ENCODE measurements at places on chromosomes 5 and 9. TPM values are rescaled to one million over a fixed set of nuclear protein-coding genes. Genes with fewer than 3 reads are reported as not detected.

Gene CCDC183
- not detected for total RNA-seq

GRCh38 chr9:134570711-134571325, 70.8 kb upstream of the COL5A1 start:
- no peaks in the 10 kb centered on the region for H3K27me3 ChIP-seq
- H3K36me3 ChIP-seq, result no peaks in the 10 kb centered on the region
- no peak for DNase-seq
- H3K4me3 ChIP-seq, result no peak overlapping the region

Gene ZNF354C
- 3.2 TPM for total RNA-seq

GRCh38 chr9:89849096-89849495, 244.3 kb downstream of the GADD45G start:
- H3K4me3 ChIP-seq, result no peak overlapping the region
- peaks cover 2% of the 10 kb centered on the region for H3K4me1 ChIP-seq
- no peak overlapping the region for H3K27ac ChIP-seq
- no peaks in the 10 kb centered on the region for H3K36me3 ChIP-seq

DNA sequence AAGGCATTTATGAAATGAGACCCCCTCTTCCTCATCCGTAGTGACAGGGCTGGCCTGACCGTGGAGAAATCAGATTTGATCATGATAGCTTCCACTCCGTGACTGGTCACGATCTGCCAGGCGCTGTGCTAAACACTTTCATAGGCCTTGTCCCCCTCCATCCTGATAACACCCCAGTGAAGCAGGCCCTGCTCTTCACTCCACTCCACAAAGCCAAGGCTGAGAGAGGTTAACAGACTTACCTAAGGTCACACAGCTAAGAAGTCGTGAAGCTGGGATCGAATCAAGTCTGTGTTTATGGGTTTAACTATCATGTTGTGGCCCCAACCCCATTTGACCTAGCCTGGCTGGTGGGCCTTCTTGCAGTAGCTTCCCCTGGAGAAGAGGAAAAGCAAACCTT, 53.3 kb upstream of the IL17B start:
- H3K36me3 ChIP-seq, result peaks cover 6% of the 10 kb centered on the region
- no peak overlapping the region for H3K4me3 ChIP-seq
- no peaks in the 10 kb centered on the region for H3K27me3 ChIP-seq
- no peak for DNase-seq

GRCh38 chr5:71810023-71810422, 90.9 kb downstream of the CARTPT start:
- H3K4me1 ChIP-seq, result peaks cover 13% of the 10 kb centered on the region
- H3K36me3 ChIP-seq, result no peaks in the 10 kb centered on the region
- H3K27me3 ChIP-seq, result no peaks in the 10 kb centered on the region
- no peak overlapping the region for H3K27ac ChIP-seq
- DNase-seq, result no peak

- no peaks in the 10 kb centered on the region for H3K4me1 ChIP-seq
- no peaks in the 10 kb centered on the region for H3K36me3 ChIP-seq
- H3K4me3 ChIP-seq, result no peak overlapping the region
- no peak for DNase-seq
- H3K27me3 ChIP-seq, result no peaks in the 10 kb centered on the region
These were observed 60.8 kb upstream of the TMC1 start for GRCh38 chr9:72460342-72461312.

DNA sequence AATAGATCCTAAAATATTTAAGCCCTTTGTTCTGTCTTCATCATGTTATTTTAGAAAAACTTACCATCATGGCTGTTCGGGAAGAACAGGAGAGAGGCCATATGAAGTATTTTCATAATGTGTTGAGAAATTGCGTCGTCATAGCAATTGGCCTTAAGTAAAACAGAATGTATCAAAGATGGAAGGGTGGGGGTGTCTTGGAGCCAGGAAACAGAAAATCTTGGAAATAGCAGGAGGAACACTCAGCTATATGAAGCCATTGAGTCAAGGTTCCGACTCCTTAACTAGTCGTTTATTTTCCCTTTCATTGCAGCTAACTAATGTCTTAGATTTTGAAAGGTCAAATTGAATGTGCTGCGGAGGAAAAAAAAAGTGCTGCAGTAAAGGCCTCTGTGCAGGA, 1.3 kb downstream of the SPTAN1 start:
- no peaks in the 10 kb centered on the region for H3K36me3 ChIP-seq
- H3K27ac ChIP-seq, result peak overlapping the region; percentile 98
- no peak for DNase-seq
- H3K4me1 ChIP-seq, result peaks cover 77% of the 10 kb centered on the region

GRCh38 chr5:55681301-55681700, 30.8 kb downstream of the SLC38A9 start:
- H3K27me3 ChIP-seq, result no peaks in the 10 kb centered on the region
- no peaks in the 10 kb centered on the region for H3K36me3 ChIP-seq
- H3K4me3 ChIP-seq, result no peak overlapping the region
- DNase-seq, result no peak
- H3K27ac ChIP-seq, result no peak overlapping the region
- H3K4me1 ChIP-seq, result no peaks in the 10 kb centered on the region

DNA sequence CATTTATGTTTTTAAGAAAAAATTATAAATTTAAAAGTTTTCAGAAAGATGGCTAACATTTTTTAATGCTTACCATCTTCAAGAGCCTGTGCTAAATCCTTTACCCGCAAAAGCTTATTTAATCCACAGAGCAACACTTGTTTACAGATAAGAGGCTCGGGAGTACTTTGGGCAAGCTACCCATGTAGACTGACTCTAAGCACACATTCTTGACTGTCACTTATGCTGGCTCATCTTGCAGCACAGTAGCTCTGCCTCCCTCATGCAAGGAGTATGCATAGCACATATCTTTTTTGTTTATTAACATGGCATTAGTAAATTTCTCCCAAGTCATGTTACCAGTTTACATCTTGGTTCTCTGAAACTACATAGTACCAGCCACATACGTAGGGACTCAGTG, 14.7 kb downstream of the SH3RF2 start:
- no peaks in the 10 kb centered on the region for H3K36me3 ChIP-seq
- peaks cover 15% of the 10 kb centered on the region for H3K4me1 ChIP-seq
- H3K4me3 ChIP-seq, result no peak overlapping the region
- H3K27me3 ChIP-seq, result no peaks in the 10 kb centered on the region
- peak overlapping the region; percentile 81 for H3K27ac ChIP-seq

DNA sequence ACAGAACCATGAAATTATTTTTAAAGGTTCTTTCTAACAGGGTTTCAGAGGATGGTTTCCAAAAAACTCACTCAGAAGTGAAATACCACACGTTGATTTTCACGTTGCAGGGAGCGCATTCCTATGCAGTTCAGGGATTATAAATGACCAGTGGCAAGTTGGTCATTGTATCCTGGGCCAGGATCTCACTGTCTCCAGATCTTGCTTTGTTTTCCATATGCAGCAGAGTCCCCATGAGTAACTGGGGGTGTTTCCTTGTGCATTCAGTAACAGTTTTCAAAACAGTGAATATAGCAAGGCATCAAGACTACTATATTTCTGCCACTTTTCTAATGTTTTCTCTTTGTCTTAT, 1064.9 kb upstream of the DMAC1 start:
- no peaks in the 10 kb centered on the region for H3K36me3 ChIP-seq
- H3K4me3 ChIP-seq, result no peak overlapping the region
- H3K27ac ChIP-seq, result no peak overlapping the region
- H3K4me1 ChIP-seq, result no peaks in the 10 kb centered on the region
- H3K27me3 ChIP-seq, result no peaks in the 10 kb centered on the region
- no peak for DNase-seq

DNA sequence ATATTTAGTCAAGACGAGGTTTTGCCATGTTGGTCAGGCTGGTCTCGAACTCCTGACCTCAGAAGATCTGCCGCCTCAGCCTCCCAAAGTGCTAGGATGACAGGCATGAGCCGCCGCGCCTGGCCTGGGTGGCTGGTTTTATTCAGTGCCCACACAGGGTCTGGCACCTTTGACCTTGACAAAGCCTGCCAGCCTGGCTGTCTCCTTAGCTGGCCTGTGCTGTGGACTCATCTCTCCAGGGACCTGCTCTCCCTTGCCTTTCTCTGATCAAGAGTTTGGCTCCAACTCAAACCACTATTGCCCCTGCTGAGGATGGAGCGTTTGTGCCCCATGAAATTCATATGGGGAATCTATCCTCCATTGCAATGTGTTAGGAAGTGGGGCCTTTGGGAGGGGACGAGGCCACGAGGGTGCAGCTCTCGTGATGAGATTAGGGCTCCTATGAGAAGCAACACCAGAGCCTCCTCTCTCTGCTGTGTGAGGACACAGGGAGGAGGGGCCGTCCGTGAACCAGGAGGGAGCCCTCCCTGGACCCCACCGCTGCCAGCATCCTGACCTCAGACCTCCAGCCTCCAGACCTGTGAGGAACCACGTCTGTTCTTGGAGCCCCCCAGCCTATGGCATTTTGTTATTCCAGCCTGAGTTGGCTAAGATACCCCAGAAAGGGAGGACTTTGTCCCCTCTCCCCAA, 45.0 kb downstream of the MRPL36 start:
- no peaks in the 10 kb centered on the region for H3K36me3 ChIP-seq
- no peaks in the 10 kb centered on the region for H3K4me1 ChIP-seq
- no peak overlapping the region for H3K27ac ChIP-seq
- no peak overlapping the region for H3K4me3 ChIP-seq
- DNase-seq, result no peak

DNA sequence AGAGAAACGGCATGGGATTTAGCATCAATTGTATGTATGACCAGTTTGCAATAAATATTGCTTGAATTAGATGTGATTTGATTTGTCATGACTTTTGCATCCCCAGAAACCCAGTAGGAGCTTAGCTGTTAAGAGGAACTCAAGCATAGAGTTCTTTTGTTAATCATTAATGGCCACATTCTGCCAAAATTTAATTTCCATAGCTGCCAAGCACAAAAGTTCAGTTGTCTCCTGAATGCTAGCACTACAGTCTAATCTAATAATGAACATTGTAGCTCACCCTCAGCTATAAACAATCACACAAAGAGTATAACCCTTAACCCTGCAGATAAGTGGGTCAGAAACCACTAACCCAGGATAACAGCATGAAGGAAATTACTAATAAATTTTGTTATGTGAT, 169.8 kb upstream of the GRAMD2B start:
- no peaks in the 10 kb centered on the region for H3K27me3 ChIP-seq
- no peaks in the 10 kb centered on the region for H3K36me3 ChIP-seq
- no peak overlapping the region for H3K4me3 ChIP-seq
- no peak for DNase-seq
- H3K4me1 ChIP-seq, result no peaks in the 10 kb centered on the region
- no peak overlapping the region for H3K27ac ChIP-seq

Gene HABP4
- total RNA-seq, result 12.4 TPM

Gene CDH18
- not detected for total RNA-seq

- no peak for DNase-seq
- H3K27me3 ChIP-seq, result no peaks in the 10 kb centered on the region
- H3K27ac ChIP-seq, result no peak overlapping the region
- H3K4me1 ChIP-seq, result no peaks in the 10 kb centered on the region
- H3K36me3 ChIP-seq, result no peaks in the 10 kb centered on the region
These were observed 392.1 kb downstream of the DNAH5 start for GRCh38 chr5:13552361-13552760.

Gene PRLR
- total RNA-seq, result 2.8 TPM

DNA sequence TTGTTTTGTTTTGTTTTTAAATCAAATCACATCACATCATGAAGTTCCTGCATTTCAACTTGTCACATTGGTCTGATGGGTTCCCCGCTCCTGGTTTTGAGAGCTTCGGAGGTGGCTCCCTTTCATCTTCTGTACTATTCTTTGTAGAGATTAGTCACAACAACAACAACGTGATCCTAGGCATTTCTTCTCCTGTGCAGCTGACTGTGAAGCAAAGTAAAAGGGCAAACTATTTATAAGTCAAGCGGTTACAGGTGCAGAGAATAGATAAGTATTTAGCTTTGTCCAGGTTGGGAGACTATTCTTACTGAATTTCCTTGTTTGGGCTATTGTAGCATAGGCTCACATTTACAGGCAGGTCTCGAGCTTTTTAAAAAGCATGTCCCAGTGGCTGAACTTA, 197.7 kb upstream of the CDKN2B start:
- no peak for DNase-seq
- no peaks in the 10 kb centered on the region for H3K27me3 ChIP-seq
- H3K27ac ChIP-seq, result no peak overlapping the region
- no peak overlapping the region for H3K4me3 ChIP-seq
- H3K36me3 ChIP-seq, result no peaks in the 10 kb centered on the region

DNA sequence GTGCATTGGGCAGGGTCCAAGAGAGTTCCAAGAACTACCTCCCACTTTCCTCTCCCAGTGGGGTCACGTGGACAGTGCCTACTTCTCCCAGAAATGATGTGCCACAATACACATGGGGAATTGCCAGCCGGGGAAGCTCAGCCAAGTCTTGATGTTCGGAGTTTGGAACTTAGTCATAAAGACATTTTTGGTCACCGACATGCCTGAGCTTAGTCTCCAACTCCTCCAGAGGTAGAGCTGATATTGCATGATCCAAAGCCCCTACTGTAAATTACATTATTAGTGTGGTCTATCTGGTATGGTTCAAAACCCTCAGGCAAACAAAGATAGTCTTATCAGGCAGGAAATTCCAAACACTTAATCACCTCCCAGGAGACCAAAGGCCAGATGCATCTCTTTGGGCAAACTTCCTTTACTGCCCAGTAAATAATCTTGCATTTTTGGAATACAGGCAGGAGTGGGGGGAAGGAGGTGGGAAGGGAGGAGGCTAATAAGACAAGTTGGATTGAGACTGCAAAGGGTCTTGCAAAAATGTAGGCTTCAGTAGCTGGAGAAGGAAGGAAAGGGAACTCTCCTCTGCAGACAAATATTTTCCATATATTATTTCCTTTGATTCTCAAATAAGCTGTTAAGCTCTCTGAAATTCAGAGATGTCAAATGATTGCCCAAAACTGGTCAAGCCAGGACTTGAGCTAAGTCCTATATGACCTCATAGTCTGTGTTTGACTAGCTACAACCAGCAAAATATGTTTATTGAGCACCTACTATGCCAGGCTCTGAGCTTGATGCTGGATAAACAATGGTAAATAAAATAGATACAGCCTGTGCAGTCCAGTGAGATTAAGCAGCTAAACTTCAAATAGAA, 99.4 kb downstream of the DRD1 start:
- no peak overlapping the region for H3K27ac ChIP-seq
- DNase-seq, result no peak
- no peak overlapping the region for H3K4me3 ChIP-seq
- H3K4me1 ChIP-seq, result no peaks in the 10 kb centered on the region

DNA sequence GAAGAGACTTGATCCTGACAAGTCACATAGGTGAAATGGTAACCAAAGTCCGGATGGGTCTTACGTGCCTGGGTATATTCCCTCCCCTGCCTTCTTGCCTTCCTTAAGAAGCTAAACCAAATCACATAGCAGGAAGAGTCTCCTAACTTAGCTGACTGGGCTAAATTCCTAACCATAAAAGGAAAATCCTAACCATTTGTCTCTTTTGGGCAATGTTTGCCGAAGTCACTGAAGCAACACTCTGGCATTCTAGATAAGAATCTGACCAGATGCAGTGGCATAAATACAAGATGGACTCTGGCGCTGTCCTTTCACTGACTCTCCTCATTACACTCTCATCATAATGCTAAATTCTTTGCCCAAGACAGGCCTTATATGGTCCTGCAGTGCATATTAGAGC, 625.5 kb upstream of the RORB start:
- H3K4me3 ChIP-seq, result no peak overlapping the region
- no peak overlapping the region for H3K27ac ChIP-seq
- no peak for DNase-seq
- no peaks in the 10 kb centered on the region for H3K36me3 ChIP-seq
